ENCODE measurements at places on chromosomes 4 and X.

DNA sequence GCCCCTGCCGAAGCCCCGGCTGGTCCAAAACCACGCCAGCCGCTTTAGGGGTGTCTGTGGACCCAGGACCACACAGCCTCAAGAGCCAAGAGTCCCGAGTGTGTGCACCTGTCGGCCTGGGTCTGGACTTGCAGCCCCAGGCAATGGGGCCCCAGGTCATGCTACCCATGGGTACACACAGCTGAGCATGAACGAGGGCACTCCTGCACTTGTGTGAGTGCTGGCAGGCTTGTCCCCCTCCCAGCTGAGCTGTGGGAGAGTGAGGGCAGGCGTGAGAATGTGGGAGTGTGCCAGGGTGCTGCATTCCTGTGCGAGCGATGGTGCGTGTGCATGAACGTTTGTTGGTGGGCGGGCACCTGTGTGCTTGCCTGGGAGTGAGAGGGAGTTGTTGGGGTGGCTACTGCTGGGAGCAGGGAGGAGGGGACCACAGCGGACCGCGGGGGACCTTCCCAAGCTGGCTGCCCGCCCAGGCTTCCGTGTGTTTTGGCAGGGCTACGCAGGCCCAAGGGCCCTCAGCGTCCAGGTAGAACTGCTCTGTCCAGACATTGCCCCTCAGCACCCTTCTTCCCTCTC, 30.8 kb downstream of the BLOC1S4 start:
- DNase-seq = peak; percentile 61

GRCh38 chr4:184368290-184368689, 106.1 kb downstream of the IRF2 start:
- DNase-seq = no peak

DNA sequence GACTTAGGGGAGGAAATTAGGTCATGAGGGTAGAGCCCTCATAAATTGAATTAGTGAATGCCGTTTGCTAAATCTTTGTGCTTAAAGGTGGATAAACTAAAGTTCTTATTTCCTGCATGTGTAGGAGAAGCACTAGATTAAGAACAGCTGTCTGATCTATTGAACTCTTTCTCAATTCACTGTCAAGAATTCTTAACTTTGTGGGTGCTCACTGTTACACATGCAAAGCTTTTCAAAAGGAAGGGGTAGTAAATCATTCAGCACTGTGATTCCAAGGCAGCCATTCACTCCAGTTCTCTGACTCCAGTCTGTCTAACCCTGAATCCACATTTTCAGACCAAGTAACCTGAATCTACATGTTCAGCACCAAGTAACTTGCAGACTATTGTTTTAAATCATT, 1520.1 kb downstream of the PCDH18 start:
- no peak for DNase-seq

DNA sequence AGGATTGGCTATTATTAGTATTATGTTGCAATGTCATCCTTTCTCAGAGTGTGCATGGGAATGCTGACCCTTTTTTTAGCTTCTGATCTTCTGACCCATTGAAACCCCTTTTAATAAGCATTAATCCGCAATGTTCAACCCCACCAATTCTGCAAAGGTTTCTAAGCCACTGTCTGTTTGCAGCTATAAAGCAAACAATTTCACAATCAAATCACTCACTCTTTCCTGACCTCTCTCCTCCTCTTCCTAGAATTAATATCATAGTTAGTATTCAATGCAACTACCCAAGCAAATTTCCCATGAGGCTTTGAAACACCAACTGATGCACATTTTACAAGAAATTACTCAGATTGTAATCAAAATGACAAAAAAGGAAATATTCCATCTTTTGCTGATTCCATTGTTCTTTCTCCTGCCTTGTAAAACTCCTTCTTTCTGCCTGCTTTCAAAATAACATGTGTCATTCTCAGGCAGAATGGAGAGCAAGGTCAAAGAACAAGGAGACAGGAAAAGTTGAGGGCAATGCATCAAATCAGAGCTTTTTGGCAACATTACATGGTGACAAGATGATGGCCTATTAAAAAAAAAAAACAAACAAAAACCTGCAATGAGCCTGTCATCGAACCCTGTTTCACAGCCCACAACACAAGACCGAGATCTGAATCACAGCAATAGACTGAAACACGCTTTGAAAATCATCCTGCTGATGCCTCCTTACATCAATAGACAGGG, 253.2 kb upstream of the AR start:
- no peak for DNase-seq

GRCh38 chr4:1989533-1990347, 19.0 kb downstream of the NELFA start:
- DNase-seq = no peak

DNA sequence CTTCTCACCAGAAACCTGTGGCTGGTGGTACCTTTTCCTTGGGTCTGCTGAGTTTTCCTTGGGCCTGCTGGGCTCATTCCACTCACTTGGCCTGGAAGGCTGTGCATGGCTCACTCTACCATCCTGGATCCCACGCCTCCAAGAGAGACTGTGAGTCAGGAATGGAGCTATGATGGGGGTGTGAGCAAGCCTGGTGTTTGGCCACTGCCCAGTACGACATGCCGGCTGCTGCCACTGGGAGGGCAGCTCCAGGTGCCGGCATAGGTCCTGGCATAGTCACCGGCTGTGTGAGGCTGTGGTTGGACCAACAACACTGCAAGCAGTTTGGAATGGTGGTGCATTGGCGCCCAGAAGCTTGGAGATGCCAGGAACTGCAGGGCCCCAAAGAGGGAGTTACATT, 721.7 kb downstream of the PCDH18 start:
- DNase-seq = peak; percentile 30

GRCh38 chrX:152024710-152025109, 50.2 kb upstream of the GABRE start:
- DNase-seq = no peak

DNA sequence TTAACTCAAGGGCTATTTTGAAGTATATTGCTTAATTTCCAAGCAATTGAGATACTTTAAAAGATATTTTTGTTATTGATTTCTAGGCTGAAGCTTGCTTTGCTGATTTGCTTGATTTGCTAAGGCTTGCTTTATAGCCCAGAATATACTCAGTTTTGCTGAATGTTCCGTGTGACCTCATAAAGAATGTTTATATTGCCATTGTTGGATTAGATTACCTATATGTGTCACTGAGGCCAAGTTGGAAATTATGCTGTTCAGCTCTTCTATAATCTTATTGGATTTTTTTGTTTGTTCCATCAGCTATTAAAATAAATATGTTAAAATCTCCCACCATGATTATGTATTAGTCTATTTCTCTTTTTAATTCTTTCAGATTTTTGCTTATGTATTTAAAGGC, 13.0 kb downstream of the TBC1D19 start:
- no peak for DNase-seq

DNA sequence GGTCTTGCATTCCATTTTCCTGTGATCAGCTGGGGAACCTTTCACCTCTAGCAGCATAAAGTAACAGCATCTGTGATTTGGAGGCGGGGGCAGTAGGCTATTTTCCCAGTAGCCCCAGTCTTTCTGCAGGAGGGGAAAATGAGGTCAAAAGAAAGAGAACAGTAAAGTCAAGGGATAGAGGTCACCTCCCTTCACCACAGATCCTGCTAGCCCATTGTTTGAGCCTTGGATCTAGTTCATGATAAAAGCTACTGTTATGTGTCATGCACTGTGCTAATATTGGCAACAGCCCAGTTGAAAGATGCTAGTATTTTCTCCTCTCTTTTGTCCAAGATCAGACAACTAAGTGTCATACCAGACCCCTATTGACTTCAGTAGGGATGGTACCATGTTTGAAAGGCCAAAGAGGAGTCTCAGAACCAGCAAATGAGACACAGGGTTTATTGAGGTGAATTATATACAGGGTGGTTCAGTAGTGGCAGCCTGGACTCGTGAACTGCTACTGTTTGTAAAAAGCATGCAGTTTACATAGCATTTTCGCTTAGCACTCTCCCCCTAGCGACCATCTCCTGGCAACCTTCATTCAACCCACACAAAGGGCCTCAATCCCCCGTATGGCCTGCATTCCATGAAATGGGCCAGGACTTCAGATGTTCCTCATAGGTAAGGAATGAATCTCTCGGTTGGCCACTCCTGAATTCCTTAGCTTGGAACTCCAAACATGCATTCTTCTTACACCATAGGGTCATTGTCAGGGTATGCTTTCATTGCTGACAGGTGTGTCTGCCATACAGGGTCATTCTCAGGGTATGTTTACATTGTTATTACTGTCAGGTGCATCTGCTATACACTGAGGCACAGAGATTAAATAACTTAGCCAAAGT, 170.0 kb upstream of the FRMPD4 start:
- DNase-seq = peak; percentile 88

DNA sequence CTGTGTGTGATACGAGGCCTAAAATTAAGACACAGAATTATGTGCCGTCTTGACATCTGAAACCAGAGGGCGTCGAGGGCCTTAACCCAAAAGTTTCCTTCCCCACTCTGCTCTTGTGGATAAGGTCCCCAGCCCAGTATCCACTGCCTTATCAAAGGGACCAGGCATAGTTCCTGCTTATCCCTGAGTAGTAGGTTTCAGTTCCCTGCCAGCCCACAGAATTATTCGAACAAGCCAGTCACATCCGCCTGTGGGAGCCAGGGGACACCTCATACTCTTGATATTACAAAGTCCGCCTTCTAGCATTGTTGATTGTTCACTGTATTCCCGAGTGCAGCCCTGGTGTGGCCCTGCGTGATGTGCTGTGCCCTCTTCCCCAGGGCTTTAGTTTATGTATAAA, 5.4 kb upstream of the MMRN1 start:
- no peak for DNase-seq

DNA sequence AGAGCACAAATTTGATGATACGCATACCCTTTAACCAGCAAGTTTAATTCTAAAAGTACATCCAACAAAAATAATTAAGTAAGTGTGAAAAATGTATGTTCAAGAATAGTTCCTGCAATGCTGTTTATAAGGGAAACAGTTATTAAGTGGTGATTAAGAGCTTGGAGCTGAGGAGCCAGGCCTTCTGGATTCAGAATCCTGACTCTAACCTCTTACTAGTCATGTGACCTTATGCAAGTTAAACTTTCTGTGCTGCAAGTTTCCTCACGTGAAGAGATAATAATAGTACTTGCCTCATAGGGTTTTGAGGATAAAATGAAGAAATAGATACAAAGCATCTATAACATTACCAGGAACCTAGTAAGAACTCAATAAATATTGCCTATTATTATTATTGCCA, 77.7 kb downstream of the FAM13A start:
- DNase-seq = no peak

GRCh38 chr4:19386786-19387185, 864.9 kb upstream of the SLIT2 start:
- DNase-seq = peak; percentile 70

DNA sequence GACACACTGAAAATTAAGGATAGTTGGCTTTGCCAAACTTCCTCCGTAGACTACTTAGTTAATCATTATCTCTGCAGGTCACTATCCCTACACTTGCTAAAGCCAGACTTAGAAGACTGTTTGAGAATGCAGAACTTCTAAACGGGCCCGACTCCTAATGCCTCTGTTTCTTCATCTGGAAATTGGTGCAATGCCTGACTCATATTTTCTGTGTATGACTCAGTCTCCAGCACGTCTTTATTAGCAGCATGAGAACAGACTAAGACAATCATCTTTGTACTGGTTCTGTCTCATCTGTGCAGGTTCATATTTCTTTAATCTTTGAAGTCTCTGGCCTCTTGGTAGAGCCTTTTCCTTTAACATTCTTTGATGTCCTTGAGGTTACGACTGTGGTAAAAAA, 411.9 kb upstream of the ACTRT1 start:
- DNase-seq = peak; percentile 88

DNA sequence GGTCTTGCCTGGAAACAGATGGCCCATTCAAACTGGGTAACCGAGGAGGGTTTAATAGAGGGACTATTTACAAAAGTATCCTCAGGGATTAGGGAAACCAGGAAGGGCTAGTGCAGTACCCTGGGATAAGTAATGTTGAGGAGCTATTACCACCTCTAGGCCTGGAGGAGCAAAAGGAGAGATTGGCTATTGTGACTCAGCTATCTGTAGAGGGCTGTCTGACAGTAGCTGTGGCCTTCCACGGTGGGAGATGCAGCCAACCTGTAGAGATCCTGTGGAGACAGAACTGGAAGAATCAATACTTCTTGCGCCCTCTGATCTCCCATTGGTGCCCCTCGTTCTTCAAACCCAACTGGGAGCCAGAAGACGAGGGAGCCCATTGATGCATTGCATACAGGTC, 34.1 kb upstream of the RPS6KA3 start:
- no peak for DNase-seq

GRCh38 chr4:184400375-184400870, 73.9 kb downstream of the IRF2 start:
- DNase-seq = peak; percentile 29

DNA sequence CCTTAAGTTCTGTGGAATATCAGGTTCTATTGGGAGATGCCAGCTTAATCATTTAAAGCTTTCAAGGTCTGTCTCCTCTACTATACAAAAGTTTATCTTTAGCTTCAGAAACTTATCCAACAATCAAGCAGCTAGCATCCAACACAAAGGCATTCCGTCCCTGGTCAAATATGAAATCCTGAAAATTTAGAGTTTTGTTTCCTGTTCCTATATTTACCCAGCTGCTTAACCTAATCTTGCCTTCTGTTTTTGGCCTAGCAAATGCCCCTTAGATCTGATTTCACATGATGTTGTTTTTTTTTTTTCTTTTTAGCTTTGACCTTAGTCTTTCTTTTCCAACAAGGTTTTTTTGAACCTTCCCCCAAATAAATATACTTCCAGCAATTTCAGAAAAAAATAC, 33.8 kb downstream of the FAM13A start:
- DNase-seq = no peak

- DNase-seq = no peak
Observed at GRCh38 chr4:95167805-95168204, 381.0 kb downstream of the UNC5C start.

- peak; percentile 30 for DNase-seq
Observed at GRCh38 chrX:115960440-115961084, 210.0 kb upstream of the AGTR2 start.

- no peak for DNase-seq
Observed at GRCh38 chr4:185213877-185214276, 4.5 kb downstream of the SNX25 start.

DNA sequence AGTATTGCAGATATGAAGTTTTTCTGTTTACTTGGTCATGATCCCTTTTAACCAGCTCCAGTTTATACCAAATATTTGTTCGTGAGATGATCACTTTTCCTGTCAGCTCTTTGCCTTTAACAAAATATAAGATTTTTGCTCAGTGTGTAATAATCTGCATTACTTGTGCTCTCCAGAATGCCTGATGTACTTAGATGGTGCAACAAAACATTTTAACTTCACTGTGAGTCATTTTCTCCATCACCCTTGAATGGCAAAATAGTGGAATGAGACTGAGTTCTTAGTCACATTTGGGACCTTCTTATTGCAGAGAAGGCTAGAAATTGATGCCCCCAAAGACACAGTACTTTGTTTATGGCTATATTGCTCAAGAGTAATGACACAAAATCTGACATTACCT, 252.0 kb downstream of the FRMPD4 start:
- DNase-seq = no peak

- DNase-seq = no peak
Observed at GRCh38 chrX:32937043-32937442, 274.3 kb downstream of the DMD start.

DNA sequence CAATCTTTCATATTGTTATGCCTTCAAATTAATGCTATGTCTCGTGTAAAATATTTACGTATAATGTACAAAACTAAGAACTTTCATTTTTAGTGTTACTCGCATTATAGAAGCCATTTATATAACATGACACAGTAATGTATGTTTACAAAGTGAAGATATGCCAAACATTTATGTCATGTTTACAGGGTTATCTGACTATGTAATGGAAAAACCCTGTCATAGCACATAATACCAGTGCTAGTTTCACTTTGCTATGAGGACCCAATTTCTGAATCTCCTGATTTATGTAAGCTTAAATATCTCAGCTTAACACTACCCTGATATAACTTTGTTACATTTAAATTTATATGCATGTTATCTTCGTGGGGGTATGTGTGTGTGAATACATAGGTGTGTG, 233.1 kb downstream of the FAT4 start:
- no peak for DNase-seq
